ENCODE measurements at places on chromosomes 2 and 18.

- DNase-seq, result no peak
Measured at GRCh38 chr2:218128781-218129457, 3.1 kb downstream of the CXCR2 start.

DNA sequence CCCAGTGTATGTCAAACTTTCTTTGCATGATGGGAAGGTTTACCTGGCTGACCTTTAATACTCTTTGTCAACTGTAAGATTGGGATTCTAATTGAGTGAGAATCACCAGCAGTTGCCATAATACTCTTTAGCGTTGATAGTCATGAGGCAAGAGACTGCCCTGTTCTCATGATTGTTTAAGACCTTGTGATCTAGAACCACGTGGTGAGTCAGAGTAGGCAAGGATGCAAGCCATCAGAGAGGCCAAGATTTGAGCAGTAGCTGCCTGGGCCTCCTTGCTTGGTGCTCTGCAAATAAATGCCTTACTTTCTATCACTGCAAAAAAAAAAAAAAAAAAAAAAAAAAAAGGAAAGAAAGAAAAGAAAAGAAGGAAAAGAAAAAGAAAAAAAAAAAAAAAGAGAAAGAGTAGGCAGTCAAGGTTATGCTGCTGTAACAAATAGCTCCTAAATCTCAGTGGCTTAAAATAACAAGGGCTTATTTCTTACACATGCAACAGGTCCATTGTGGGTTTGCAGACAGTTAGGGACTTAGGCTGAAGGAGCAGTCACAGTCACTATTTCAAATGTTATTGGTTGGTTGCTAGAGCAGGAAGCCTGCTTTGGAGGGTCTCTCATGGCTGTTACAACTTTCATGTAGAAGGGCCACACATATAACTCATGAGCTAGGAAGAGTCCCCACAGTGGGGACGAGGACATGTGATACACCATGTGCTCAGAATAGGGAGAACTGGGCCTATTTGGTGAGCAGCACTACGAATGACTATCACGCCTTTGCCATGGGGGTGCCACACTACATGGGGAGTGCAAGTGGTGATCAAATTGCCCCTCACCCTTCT, 21.7 kb downstream of the IL1R2 start:
- no peak for DNase-seq

DNA sequence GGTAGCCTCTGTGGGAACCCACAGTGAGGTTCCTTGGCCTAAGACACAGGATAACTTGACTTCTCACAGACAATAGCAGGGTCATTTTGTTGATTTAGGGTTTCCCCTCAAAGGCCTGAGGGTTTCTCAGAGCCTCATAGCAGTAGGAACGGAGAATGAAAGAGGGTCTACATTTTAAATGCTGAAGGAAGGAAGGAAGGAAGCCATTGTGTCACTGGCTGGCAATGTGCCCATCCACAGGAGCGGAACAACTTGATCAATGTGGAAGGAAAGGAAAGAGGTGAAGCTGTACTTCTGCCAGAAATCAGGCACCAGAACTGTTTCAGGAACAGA, 5.1 kb downstream of the IL1B start:
- DNase-seq, result no peak

DNA sequence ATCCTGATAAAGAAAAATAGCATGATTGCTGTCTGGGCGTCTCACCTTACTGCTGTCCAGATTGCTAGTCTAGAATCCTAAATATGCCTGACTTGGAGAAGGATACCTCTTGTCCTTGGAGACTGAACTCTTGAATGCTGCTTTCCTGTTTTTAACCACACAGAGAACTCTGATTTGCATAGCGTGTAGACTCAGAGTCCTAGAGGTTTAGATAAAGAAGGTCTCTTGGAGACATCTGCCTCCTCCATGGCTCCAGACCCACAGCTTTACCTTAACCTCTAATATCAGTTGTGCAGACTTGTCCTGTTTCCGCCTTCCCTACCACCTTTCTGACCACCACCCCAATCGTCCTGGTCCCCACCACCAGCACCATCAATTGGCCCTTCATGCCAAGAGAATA, 292.6 kb upstream of the CYRIA start:
- DNase-seq, result no peak

DNA sequence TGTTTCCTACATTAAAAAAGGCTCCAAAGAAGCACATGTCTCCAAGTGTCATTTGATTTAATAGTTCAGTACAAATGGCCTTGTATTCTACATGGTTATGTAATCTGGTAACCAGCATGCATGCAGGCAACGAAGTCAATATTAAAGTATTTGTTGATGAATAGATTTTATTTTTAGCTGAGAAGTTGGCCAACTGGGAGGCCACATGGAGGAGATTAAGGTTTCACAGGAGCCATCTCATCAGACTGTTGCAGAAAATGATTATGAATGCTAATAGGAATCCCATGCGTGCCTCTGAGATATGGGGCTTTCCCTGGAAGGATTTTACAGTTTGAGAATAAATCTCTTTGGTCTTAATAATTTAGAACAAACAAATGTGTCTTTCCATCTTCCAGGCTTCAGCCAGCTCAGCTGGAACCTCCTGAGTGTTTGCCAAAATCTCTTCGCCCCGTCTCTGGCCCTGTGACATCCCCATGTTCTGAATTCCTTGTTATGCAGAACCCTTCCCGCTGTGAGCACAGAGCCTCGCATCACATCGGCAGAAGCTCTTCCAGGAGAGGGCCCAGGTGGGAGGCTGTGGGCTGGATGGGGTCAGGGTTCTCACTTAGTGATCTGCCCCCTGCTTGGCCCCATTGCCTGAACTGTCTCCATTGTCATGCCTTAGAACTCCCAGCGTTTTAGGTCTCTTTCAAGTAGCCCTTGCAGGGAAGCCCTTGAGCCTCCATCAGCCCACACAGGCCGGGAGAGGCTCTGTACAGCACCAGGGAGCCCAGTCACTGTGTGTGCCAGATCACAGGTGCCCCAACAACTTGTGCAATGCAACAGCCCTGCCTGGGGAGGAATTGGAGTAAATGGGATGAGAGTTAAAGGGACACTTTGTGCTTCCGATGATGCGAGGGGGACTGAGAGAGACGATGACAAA, 190.5 kb upstream of the TWIST2 start:
- peak; percentile 72 for DNase-seq

GRCh38 chr2:1632002-1632348, 112.3 kb downstream of the PXDN start:
- DNase-seq, result peak; percentile 62

DNA sequence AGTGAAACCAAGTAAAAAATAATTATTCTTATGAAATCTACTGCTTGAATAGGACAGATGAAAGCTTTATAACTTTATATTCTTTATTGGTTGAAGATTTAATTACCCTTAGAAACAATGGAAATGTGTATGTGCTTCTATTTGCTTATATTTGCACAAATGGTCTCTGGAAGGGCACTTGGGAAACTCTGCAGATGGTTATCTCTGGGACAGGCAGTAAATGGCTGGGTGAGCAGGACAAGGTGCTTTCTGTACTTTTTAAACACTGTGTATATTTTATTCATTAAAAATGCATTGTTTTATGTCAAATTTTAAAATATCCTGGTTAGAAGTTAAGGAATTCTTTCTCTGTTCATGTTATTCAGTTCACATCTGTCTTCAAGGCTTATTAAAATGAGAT, 131.1 kb downstream of the LRRTM4 start:
- DNase-seq, result no peak

DNA sequence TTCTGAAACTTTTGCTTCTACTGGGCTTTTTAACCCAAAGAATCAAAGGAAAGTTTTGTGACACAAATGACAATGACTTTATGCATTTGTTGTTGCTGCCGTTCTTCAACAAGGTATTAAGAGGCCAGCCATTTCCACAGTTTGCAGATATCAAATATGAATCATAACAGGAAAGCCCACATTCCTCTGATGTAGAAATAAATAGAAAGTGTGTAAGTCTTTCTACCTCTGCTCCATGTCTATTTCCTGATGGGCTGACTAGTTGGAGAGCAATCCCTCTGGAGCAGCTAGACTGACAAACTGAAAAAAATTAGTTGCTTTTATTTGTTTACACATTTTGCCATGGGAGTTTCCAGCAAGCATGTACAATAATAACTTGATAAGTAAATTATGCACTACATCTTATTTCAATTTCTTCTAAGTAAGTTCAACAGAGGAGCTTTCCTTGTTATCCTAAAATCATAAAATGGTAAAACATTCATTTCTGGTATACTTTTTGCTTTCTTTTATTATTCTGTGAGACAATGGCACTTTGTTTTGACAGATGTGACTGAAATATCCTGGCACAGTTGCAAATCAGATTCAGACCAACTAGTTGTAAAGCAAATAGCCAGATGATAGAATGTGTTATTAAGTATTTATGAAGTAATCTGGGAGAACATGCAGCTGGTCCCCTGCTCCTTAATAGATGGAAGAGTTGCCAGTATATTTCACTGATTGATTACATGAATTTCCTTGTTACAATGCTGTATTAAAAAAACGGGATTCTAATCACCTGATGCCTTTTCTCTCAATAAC, 266.7 kb downstream of the METTL4 start:
- peak; percentile 23 for DNase-seq

- DNase-seq, result peak; percentile 10
Measured at GRCh38 chr2:190723397-190724090, 74.7 kb downstream of the NAB1 start.

GRCh38 chr2:105446501-105446900, 47.6 kb upstream of the FHL2 start:
- no peak for DNase-seq

DNA sequence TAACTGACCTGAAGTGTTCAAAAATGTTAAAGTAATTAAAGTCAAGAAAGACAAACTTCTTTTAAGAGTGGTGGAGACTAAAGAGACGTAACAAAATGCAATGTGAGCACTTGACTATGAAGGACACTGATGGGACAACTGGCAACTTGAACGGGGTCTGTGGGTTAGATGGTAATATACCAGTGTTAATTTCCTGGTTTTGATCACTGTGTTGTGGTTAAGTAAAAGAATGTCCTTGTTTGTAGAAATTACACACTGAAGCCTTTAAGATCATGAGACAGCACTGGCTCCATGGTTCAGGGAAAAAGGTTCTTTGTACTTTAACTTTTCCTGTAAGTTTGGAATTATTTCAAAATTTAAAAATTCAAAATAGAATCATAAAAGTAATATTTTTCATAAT, 58.2 kb downstream of the REL start:
- no peak for DNase-seq

DNA sequence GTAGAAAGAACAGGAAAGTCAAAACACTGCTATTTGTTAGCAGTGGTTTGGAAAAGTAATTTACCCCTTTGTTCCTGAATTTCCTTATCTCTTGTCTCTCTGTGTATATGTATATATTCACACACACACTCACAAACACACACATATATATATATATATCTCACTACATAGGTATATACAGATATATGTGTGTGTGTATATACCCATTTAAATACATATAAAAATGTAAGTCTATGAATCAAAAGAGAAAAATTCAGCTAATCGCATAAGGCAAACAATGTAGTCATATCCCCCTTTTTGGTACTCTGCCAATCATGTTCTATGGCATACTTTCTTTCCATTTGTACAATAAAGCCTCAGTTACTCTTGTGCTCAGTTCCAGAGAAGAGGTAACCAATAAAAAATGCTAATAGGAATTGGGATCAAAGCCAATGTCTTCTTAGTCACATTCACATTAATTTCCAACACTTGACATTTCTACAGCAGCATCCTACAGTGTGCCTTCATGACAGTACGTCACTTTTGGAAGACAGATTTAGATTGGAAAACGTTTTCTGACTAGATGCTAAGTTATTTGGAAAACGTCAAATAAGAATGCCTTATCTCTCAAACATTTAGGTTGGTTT, 94.6 kb downstream of the MC4R start:
- peak; percentile 94 for DNase-seq

GRCh38 chr2:11950896-11951295, 204.5 kb downstream of the LPIN1 start:
- DNase-seq, result no peak

DNA sequence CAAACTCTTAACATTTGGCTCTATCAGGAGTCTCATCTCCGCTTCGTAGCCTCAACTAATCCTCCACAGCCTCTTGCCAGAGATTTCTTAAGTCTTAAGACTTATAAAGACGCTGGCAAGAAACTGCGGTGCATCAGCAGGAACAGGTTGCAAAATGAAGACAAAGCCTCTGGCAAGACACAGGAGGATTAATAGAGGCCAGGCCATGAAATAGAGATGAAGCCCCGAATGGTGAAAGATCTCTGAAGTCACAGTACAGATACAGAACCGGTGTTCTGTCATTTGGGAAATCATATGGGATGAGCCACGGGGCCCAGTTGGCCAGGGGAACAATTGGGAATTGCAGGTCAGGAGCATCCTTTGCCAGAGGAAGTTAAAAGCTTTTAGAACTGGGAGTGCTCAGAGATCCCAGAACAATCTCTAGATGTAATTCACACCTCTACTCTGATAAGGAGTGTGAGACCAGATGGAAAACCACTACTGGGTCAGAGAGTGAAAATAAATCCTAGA, 190.9 kb upstream of the FOSL2 start:
- DNase-seq, result no peak

DNA sequence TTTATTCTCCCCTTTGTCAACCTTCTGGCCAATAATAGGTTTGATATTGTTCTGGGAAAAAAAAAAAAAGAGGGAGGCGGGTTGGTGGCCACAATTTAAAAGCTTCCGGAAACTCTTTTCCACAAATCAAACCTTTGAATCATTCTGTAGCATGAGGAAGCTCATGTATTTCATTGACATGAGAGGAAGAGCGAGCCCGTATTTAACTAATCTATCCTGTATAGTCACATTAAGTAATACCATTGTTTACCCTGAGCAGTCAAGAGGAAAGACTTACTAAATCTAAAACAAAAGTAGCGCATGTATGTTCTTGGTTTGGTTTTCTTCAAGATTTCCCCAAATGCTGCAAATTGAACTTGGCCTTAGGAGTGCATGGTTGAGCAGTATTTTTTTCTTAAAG, 120.1 kb downstream of the NCKAP5 start:
- DNase-seq, result no peak

DNA sequence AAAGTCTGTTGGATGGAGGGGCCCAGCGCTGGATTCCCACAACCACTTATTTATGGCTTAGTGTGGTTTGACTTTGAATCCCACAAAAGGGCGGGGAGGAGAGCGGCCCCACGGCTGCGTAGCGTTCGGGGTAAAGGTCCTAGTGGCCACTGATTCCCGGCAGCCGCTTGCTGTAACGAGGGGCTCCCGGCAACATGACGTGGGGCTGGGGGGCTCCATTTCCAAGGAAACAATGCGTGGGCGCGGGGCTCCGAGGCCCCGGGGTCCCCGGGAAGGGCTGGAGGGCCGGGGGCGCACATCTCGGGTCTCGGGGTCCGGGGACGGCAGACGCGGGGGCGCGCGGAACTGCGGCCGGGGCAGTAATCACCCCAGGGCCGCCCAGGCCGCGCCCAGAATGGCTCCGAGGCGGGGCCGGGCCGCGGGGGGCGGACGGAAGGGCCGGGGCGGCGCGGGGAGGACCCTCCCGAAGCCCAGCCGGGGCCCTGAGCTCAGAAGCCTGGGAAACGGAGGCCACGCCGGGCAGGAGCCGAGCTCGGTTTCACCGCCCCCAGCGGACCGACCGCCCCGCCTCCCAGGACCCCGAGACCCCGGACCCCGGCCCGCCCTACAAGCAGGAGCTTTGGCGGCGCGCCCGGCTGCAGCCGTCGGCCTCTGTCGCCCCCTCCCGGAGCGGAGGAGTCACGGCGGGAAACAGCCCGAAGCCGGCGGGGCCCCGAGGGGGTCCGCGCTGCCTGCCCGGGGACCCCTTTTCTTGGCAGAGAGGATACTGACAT, 11.9 kb upstream of the MLPH start:
- peak; percentile 81 for DNase-seq
